Mesothelial cell of epicardium (in vitro differentiated cells): ENCODE measurements at places on chromosomes 7 and 10. TPM values are rescaled to one million over a fixed set of nuclear protein-coding genes. Genes with fewer than 3 reads are reported as not detected.

DNA sequence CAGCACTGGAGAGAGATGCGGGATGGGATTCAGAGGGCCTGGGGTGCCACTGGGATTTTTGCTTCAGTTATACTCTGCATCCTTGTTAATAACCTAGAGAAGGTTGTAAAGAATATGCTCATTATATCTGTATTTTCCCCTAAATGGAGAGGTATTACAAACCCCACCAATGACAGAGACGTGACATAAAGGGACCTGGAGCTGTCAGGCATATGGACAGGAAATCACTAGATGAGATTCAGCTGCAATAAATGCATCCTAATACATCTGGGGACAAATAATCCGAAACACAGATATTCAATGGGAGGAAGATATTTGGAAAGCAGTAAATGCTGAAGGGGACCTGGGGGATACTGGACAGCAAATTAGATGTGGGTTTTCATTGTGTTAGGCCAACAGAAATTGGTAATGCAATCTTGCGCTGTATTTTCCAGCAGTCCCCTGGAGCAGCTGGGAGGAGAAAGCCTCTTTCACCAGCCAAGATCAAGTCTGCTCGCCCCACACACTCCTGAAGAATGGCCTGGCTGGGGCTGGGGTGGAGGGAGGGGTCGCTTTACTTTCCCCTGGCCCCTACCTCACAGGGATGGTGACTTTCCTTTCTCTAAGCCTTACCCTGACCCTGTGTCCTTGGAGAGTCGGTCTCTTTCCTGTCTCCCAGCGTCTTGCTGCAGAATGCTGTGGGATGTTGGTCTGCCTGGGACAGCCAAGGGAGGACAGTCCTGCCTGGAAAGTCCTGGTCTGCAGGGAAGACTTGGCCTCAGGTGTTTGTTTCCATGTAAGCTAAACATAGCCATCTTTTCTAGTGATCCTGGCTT is 653.8 kb downstream of the LRMDA start:
- no peak for DNase-seq

The CREM gene
- 31.8 to 37.2 TPM (median 34.2 TPM) in 3 replicates for total RNA-seq

The PLPP4 gene
- 7.4 to 8.8 TPM (median 8.7 TPM) in 3 replicates for total RNA-seq

GRCh38 chr10:27744802-27745731 is 552 bp downstream of the MKX start:
- DNase-seq = no peak

DNA sequence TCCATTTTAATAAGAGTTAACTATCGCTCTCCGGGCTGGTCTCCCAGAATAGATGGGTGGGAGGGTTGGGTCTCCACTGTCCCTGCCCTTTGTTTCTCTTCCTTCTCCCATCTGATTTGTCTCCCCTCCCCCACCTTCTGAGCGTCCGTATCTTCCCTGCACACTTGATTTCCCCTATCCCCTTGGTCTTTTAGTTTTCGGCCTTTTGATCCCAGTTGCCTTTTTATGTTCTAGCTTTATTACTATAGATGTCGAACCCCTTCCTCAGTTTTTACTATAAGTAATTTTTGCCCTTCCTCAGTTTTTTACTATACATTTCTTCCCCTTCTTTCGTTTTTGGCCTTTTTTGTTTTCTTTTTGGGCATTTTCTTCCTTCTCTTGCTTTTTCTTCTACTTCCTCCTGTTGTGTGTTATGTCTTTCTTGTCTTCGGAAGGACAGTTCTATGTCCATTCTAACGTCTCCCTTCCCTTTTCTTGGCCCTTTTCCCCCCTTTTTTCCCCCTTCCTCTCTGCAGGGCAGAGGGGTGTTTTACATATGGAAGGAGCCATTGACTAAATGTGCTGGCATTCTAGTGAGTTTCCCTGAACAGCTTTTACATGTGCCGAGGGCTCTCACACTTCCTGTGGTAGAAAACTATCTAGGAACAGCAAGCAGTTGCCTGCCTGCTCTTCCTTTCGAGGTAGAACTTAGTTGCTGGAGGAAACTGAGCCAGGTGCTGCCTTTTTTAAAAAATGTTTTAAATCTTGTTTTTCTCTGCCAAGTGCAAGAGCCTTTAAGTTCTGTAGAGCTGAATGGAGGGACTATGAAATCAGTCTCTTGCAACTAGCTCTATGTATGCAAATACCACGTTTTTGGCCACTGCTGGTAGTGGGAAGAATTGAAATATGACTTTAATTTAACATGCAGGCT is 2.8 kb downstream of the TET1 start:
- no peak for DNase-seq

DNA sequence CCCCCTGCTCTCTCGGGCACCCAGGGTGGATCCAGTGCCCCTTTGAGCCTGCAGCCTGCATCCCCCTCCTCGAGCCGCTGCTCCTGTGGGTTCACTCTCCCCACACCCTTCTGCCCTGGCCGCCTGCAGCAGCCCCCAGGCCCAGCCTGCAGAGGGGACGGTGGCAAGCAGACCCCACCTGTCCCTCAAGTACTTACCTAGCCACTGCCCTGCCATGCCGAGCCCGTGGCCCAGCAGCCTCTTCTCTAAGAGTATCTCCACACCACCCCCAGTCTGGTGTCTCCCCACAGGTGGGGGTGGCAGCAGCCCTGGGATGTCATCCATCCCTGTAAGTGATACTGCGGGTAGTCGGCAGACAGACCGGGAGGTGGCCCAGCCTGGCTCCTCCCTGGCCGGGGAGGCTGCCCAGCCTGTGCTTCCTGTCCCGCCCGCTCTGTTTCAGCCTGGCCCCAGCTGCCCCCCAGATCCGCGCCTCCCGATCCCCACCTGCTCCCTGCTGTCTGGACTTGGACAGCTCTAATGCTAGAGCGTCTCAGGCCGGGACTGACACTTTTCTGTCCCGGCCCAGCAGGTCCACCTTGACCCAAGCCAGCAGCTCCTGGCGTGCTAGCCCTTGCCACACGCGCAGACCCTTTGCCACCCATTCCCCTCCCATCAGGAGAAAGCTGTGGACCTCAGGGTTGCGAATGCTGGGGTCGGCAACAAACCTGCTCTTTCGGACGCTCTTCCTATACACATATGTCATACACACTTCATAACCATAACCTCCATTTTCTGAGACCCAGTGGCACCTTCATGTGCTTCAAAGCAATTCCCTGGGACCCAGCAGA is 25.0 kb downstream of the YKT6 start:
- no peak for DNase-seq

The LBX1 gene
- not detected in 3 replicates for total RNA-seq

The ITGB8 gene
- total RNA-seq = 15.3 to 15.6 TPM (median 15.3 TPM) in 3 replicates

DNA sequence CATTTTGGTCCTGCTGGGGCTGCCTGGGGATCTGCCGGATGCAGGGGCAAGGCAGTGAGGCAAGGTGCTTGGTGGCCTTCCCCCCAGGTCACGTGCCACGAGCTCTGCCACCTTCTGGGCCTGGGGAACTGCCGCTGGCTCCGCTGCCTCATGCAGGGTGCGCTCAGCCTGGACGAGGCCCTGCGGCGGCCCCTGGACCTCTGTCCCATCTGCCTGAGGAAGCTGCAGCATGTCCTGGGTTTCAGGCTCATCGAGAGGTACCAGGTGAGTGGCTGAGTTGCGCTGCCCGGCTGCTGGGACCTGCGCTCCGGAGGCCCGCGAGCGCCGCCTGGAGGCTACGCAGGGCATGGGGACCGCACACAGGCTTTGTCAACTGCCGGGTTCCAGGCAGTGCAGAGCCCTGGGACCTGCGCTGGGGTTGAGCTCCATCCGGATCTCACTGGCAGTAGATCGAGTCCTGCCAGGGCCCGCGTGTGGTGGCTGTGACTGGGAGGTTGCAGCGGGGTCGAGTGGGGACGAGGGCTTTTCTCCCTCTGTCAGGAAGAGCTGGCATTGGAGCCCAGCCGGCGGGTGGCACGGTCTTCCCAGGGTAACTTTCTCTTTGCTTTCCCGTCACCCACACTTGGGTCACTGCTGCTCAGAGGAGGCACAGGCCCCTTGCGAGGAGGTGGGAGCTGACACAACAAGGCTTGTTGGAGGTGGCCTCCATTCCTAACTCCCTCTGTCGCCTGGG is 21.7 kb downstream of the AMZ1 start:
- peak; percentile 54 for DNase-seq

The FAM237B gene
- total RNA-seq = not detected in 3 replicates

- DNase-seq = no peak
Measured at GRCh38 chr7:121755818-121756552, 117.0 kb upstream of the PTPRZ1 start.

DNA sequence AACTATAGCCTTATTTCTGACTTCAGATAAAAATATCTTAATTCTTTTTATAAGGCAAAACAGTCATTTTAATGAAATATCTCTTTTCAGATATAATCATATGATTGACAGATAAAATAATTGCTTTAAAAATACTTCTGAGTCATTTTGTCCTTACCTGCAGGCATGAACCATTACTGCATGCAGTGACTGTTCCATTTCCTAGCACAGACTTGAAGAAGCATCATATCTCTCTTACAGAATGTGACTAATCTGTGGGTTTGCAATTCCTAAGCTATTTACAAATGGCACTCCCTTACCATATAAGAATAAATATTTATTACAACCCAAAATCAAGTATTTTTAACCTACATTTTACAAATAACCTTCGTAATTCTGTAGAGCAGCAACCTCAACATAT is 120.7 kb downstream of the SRPK2 start:
- no peak for DNase-seq

The BICC1 gene
- 8.7 to 9.9 TPM (median 9.3 TPM) in 3 replicates for total RNA-seq

GRCh38 chr7:48041653-48041970 is 6.3 kb downstream of the C7orf57 start:
- DNase-seq = no peak

The DNAAF5 gene
- 33.9 to 39.0 TPM (median 36.9 TPM) in 3 replicates for total RNA-seq

DNA sequence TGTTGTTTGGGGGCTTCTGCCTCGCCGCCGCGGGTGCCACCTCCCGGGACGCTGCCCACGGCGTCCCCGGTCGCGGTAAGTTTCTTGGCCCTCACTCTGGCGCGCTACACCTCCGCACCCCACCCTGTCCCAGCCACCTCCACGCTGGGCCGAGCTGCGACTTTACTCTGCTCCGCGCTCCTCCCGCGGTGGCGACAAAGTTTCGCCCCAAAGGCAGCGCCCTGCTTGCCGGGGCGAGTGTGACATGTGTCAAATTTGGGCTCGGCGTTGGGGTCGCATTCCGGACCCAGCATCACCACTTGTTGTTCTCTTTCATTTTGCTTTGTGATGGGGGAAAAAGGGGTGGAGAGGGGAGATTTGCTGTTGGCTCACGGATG is 167.7 kb upstream of the PPP1R3A start:
- no peak for DNase-seq

DNA sequence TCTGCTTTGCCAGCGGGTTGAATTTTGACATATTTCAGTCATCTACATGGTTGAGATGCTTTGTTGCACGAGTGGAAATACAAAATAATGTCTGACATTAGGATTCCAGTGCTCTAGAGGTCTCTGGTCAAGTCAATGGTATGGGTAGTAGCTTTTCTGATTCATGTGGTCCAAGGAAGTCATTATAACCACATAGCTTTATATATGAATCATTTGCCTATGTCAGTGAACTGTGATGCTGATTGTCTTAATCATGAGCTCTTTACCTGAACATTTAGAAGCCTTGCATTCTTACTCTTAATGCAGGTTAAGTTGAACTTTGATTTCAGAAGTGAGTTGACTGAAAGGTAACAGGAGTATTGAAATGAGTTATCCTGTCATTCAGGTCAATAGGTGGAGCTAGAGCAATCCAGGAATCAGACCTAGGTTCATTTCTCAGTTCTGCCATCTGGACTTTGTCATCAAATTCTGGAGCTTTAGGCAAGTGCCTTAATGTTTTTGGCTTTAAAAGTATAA is 3.3 kb downstream of the MAPK8 start:
- DNase-seq = no peak

DNA sequence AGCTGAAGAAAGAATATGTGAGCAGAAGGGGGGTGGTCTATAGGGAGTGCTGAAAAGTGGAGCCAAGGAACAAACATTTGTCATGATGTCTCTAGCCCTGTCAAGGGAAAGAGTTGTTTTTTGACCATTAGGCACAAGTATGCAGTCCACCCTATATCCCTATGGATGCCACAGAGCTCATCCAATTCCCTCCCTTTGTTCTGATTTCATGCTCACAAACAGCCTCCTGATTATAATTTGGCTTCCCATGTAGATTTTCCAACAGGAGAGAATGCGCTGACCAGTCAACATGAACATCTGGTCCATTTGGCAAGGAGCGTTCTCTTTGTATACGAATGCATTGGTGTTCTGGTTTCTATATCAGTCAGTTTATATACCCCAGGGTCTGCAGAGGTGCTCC is 12.1 kb upstream of the CEP41 start:
- no peak for DNase-seq

DNA sequence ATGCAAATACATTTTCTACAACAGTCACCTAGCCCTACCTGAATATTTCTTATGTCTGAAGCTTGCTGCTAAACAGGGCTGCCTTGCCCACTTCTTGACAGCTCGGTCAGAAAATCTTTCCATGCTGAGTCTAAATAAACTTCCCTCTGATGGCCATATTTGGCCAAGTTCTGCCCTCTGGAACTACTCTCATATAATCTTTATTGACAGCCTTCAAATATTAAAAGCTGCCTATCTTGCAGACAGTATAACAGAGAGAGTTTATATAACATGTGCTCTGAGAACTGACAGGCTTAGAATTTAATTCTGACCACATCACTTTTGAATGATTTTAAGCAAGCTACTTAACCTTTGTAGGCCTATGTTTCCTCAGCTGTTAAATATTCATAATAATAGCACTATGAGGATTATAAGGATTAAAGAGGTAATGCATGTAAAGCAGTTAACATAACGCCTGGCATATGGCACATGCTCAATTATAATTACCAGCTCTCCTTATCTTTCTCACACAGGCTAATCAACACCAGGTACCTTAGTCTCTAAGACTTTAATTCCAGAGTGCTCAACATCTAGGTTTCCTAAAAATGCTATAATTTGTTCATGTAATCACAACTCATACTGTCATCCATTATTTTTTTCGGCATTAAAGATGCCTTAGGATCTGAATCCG is 334.1 kb downstream of the HPSE2 start:
- no peak for DNase-seq

- DNase-seq = no peak
Measured at GRCh38 chr7:72063330-72063729, 348.8 kb downstream of the CALN1 start.

DNA sequence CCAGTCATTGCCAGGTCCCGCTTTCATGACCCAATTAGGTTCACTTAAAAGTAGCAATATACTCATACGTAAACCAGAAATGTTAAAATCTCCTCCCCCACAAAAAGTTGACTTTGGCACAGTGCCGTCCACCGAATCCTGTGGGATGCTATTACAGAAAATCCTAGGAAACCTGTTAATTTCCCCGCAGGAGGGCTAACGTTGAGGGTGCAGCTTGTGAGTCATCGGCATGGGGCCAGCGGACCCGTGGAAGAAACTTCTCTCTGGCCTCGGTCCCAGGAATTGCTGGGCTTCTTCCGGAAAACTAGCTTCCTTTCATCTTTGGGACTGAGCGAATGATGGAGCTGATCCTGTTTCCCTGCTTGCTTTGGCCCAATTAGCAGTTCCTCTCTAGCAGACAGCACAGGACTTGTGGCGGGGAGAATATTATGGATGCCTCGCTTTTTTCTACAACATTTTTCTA is 13.5 kb downstream of the CRYGN start:
- peak; percentile 76 for DNase-seq
